ENCODE measurements at places on chromosomes 5 and 9.

- DNase-seq, result no peak
Observed at GRCh38 chr9:23754551-23754950, 71.5 kb downstream of the ELAVL2 start.

DNA sequence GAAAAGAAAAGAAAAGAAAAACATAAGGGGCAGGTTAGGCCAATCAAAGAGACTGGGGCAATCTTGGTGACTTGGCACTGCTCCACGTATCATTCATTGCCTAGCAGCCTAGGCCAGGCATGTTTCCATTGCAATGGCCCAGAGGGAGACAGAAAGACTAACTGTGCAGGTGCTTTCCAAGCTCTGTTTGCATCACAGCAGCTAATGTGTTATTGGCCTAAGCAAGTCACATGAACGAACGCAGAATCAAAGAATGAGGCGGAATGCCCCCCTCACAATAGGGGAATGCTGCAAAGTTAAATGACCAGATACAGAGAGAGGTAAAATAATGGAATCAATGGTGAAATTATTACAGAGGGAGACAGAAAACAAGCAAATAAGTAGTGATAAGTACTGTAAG, 11.1 kb upstream of the VPS13A start:
- no peak for DNase-seq

- DNase-seq, result no peak
Observed at GRCh38 chr9:75669721-75670120, 220.8 kb upstream of the PCSK5 start.

- peak; percentile 81 for DNase-seq
Observed at GRCh38 chr5:58466939-58467338, 7.1 kb upstream of the PLK2 start.

DNA sequence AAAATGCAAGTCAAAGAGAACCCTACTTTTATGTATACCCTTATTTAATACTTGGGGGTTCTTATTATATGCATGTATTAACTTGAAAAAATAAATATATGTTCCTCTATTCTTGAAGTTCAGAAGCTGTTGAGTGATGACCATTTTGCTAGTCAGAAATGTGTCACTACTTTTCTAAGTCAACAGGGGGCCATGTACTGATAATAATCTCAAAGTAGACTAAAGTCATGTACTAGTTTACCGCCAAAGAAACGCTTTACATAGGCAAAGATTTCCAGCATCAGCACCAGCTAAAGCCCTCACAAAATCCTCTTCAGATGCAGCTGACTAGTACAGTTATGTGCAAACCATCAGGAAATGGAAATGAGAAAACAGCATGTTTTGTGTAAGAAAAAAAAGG, 5.7 kb upstream of the BHMT start:
- DNase-seq, result no peak

DNA sequence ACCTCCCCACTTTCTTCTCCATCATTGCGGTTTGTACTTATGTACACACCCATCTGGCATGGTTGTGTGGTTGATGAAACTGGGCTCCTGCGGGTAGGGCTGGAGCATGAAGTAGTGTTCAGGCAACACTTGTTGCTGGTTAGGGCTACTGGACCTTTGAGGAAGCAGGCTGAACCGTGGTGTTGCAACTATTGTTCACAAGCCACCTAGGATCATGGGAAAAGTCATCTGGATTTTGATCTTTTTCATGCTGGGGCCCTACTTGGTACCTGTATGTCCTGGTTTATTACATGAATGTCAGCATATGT, 40.1 kb upstream of the TIFAB start:
- no peak for DNase-seq

- DNase-seq, result no peak
Observed at GRCh38 chr5:34531751-34532360, 124.3 kb upstream of the RAI14 start.

DNA sequence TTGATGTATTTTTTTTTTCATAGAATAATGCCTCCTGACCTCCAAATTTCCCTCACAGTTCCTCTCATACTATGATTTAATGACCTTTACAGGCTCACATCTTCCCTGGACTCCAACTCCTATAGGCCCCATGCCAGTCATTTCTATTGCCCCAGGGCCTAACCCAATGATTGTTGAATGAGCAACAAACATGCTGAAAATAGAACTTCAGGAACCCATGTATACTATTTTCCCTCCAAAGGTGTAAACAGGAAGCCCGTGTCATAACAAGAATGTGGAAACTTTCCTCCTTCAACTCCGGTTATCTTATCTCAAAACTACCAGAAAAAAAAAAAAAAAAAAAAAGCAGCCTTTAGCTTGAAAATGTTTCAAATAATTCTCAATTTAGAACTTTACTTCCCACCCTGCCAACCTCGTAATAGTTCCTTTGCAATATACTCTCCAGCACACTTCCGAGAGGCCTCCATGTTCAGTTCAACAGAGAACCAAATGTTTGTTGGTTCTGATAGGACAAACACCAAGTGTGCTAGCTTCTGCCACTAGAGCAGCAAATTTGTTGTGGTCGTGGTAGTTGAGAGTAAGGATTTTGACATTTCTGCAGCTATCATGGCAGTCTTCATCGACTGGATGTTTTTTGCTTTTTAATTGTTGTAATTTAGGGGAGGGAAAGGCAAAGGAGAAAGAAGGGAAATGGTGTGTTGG, 25.8 kb downstream of the TRPM6 start:
- no peak for DNase-seq

- no peak for DNase-seq
Observed at GRCh38 chr5:79173626-79174025, 62.0 kb downstream of the BHMT start.

DNA sequence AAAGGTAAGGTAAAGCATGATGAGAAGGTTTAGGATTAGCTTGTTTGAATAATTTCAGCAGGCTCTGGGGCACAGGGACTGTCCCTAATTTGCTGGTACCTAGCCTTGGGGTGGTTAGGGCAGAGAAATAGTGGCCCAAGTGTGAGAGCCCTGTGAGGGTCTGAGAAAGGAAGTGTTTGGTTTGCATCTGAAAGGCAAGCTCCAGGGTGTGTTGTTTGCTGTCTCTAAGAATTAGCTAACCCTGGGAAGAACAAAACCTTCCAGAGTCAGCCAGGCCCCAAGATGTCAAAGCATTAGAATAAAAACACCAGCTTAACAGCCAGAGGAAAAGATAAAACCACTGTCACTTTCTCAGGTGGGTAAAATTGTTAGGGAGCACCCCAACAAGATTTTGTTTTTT, 31.0 kb downstream of the TMEM252 start:
- DNase-seq, result no peak

- DNase-seq, result no peak
Observed at GRCh38 chr5:172322028-172322965, 38.7 kb upstream of the UBTD2 start.

DNA sequence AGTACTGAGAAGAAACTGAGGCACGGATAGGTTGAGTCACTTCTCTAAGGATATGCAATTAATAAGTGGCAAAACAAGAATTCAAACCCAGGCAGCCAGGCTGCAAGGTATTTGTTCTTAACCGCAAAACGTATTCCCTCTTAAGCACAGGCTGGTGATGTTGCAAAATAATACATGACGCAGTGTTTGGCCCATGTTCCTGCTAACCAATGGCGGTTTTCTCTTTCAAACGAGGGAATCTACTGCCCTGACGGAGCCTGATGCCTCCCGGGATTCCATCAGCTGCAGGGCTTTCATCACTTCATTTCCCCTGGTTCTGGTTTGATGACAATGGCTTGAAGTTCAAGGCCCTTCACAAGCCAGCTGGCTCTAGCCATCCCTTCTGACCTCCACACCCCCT, 154.8 kb downstream of the SLIT3 start:
- DNase-seq, result no peak

GRCh38 chr5:168944004-168944403, 356.9 kb downstream of the SLIT3 start:
- no peak for DNase-seq

- no peak for DNase-seq
Observed at GRCh38 chr5:160342413-160342941, 27.9 kb downstream of the C1QTNF2 start.

All from MM.1S (cell line).